GM12878 (cell line): ENCODE measurements at places on chromosomes 5 and 9. TPM values are rescaled to one million over a fixed set of nuclear protein-coding genes. Genes with fewer than 3 reads are reported as not detected.
A peak's percentile ranks its signal among the peaks of the same experiment; 100 is the strongest.

Gene PCDHB3
- not detected in 2 replicates for total RNA-seq

Gene UNC13B
- 0.15 and 0.19 TPM in 2 replicates for total RNA-seq

Gene SPATA6L
- 1.6 and 2.1 TPM in 2 replicates for total RNA-seq

Gene HAVCR2
- 5.2 and 6.5 TPM in 2 replicates for total RNA-seq

Gene FAXDC2
- total RNA-seq, result 0.32 and 0.38 TPM in 2 replicates

Gene SPATA31A3
- not detected in 2 replicates for total RNA-seq

Gene LTC4S
- 2.0 and 3.6 TPM in 2 replicates for total RNA-seq

Gene CARD6
- total RNA-seq, result 0.64 TPM in 2 replicates

DNA sequence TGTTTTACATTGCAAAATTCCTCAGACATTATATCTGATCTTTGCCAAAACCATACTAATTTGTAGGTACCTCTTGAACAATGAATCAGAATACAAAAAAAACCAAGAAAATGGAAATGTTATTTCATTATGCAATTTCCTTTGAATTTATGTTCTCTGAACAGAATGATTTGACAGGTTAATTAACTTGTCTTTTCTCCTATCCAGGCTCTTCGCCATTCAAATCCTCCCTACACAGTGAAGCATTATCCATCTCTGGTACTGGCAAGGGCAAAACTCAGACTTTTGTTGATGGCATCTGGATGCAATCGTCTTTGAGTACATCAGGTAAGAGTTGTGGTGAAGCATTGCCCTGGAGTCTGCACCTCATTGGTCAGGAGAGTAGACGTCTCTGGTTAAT lies 655.7 kb upstream of the ITGA1 start:
- H3K27me3 ChIP-seq, result no peaks in the 10 kb centered on the region
- H3K36me3 ChIP-seq, result no peaks in the 10 kb centered on the region
- H3K4me1 ChIP-seq, result no peaks in the 10 kb centered on the region
- H3K4me3 ChIP-seq, result no peak overlapping the region
- DNase-seq, result no peak

GRCh38 chr9:133483611-133484010 lies 4.7 kb upstream of the SLC2A6 start:
- no peak overlapping the region for H3K4me3 ChIP-seq
- no peak overlapping the region for H3K27ac ChIP-seq
- DNase-seq, result no peak
- no peaks in the 10 kb centered on the region for H3K36me3 ChIP-seq

DNA sequence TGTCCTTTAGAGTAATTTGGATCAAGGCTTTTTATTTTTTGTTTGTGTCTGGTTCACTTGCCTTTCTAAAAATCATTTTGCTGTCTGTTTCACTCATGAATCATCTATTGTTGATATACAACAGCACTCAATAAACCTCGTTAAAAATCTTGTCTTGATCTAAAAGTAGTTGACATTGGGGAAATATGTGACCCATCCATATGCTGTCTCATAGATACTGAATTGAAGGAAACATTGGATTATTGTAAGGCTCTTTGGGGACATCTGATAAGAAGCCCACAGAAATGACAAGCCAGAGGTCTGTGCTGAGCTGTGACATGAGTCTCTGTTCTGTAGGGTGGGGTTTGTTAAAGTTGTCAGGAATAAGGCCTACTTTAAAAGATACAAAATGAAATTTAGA lies 208.0 kb downstream of the PDZD2 start:
- DNase-seq, result no peak
- no peak overlapping the region for H3K27ac ChIP-seq
- no peak overlapping the region for H3K4me3 ChIP-seq
- no peaks in the 10 kb centered on the region for H3K4me1 ChIP-seq
- no peaks in the 10 kb centered on the region for H3K36me3 ChIP-seq
- no peaks in the 10 kb centered on the region for H3K27me3 ChIP-seq

DNA sequence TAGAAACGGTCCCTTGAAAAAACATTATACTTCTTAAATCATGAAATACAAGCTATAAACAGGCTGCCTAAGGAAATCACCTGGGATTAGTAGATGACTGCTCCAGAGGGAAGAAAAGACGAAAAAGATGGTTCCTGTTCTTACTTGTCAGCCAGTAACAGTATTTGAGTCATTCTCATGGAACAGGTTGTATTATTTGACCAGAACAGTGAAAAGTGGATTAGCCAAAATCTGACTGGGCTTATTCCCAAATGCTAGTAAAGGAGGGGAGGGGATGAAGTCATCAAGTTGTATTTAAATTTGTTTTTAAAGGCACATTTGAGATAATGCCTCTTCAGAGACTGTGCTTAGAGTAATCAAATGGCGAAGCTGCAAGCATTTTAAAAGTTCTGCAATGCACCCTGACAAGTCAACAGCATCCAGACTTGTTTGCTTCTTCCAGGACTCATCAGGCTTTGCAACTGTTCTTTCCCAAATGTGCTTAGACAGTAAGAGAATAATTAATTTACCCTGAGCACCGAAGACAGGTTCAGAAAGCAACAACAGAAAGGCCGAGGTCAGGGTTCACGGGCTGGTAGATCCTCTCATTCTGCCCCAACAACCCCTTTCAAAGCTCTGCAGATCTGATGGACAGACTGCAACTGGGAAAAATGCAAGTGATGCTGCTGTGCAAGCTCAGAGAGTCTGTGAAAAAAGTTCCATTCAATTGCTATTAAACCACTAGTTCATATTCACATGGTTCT lies 800.6 kb downstream of the KCTD16 start:
- no peak overlapping the region for H3K4me3 ChIP-seq
- DNase-seq, result no peak
- H3K4me1 ChIP-seq, result no peaks in the 10 kb centered on the region
- H3K27me3 ChIP-seq, result no peaks in the 10 kb centered on the region
- no peaks in the 10 kb centered on the region for H3K36me3 ChIP-seq

DNA sequence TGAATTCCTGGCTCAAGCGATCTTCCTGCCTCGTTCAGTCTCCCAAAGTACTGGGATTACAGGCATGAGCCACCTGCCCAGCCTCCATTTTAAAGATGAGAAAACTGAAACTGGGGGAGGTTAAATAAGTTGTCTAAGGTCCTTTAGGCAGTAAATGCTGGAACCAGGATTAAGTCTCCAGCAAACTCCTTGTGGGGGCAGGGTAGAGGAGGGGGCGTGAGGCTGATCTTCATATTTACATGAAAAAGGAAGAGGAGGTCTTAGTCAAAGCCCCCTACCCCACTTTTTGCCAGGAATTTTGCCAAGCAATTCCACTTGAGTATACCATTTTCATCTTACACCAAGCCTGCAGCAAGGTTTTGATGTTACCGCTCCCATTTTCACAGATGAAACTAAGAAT lies 76.6 kb upstream of the NR4A3 start:
- no peak for DNase-seq
- H3K27ac ChIP-seq, result no peak overlapping the region
- no peak overlapping the region for H3K4me3 ChIP-seq
- H3K36me3 ChIP-seq, result no peaks in the 10 kb centered on the region
- H3K4me1 ChIP-seq, result no peaks in the 10 kb centered on the region

DNA sequence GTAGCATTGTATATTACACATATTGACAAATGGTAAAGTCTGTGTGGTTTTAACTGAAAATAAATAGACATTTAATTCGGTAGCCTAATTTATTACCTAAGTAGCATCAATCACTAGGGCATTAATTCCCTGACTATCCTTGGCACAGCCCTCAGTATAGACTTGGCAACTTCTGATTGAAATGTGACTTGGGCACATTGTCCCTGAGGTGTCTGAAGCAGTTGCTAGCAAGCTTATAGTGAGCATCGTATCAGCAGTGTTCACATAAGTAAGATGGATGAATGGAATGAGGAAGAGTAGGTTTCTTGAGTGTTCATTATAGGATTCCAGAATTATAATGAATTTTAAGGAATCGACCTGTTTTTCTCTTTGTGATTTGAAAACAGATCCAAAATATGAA lies 16.1 kb downstream of the LURAP1L start:
- no peak for DNase-seq
- H3K27ac ChIP-seq, result no peak overlapping the region
- H3K36me3 ChIP-seq, result no peaks in the 10 kb centered on the region
- H3K4me3 ChIP-seq, result no peak overlapping the region
- H3K27me3 ChIP-seq, result no peaks in the 10 kb centered on the region
- H3K4me1 ChIP-seq, result no peaks in the 10 kb centered on the region

DNA sequence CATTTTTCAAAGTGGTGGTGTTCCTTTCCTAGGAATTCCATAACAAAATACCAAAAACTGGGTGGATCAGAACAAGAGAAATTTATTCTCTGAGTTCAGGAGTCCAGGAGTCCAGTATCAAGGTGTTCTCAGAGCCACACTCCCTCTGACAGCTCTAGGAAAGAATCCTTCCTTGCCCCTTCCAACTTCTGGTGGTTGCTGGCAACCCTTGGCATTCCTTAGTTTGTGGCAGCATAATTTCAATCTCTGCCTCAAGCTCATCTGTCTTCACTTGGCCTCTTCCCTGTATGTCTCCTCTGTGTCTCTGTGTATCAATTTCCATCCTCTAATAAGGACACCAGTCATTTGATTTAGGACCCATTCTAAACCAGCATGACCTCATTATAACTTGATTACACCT lies 243.7 kb downstream of the MPDZ start:
- H3K4me1 ChIP-seq, result no peaks in the 10 kb centered on the region
- H3K27ac ChIP-seq, result no peak overlapping the region
- no peak overlapping the region for H3K4me3 ChIP-seq
- DNase-seq, result no peak
- no peaks in the 10 kb centered on the region for H3K27me3 ChIP-seq
- H3K36me3 ChIP-seq, result no peaks in the 10 kb centered on the region

DNA sequence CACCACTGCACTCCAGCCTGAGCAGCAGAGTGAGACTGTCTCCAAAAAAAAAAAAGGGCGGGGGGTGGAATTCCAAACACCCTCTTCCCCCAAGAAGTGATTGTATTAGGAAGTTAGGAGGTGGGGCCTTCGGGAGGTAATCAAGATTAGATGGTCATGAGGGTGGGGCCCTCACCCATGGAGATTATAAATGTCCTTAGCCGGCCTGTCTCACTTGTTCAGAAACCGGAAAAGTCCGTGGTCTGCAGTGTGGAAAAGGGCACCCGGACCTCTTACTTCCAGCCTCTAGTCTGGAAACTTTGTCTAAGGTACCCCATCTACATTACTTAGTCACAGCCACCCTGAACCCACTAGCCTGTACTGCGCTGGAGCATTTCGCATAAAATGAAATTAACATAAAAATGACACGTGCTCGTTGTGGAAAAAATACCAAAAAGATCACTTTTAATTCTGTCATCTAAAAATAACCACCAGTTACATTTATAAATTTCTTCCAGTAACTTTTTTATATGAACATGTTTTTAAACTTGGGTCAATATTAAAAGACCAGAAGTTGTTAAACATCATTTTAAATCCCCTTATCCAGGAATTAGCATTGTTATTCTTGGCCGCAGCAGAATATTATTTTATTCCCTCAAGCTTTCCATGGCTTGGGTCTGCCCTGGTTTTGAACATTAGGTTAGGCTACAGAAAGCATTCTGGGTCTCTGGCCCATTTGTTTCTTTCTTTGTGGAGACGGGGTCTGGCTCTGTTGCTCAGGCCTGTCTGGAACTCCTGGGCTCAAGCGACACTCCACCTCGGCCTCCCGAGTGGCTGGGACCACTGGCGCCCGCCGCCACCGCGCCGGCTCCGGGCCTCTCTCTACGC lies 1.2 kb upstream of the CKS2 start:
- peak overlapping the region; percentile 90 for H3K4me3 ChIP-seq
- no peaks in the 10 kb centered on the region for H3K27me3 ChIP-seq
- no peaks in the 10 kb centered on the region for H3K36me3 ChIP-seq
- no peak for DNase-seq
- H3K4me1 ChIP-seq, result peaks cover 2% of the 10 kb centered on the region

GRCh38 chr9:132192728-132193127 lies 30.9 kb downstream of the NTNG2 start:
- H3K4me1 ChIP-seq, result no peaks in the 10 kb centered on the region; the same call in 1 of the 2 replicates
- no peaks in the 10 kb centered on the region for H3K36me3 ChIP-seq
- no peak overlapping the region for H3K4me3 ChIP-seq
- H3K27ac ChIP-seq, result no peak overlapping the region
- H3K27me3 ChIP-seq, result no peaks in the 10 kb centered on the region; the same call in 1 of the 2 replicates

DNA sequence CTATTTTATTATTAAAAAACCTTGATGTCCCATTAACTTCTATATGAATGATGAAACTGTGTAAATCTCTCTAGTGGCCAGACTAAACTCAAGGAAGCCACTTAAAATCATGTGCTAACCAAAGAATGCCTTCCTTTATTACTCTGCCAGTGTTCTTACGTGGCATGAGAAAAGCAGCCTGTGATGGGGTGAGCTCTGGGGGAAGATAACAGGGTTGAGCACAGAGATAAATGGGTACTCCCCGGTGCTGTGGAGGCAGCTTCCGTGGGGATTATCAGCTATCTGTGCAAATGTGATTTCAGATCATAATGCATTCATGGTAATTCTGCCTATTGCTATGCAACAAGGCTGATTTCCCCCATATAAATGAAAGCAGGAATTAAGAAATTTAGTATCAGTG lies 181.3 kb downstream of the CAVIN4 start:
- H3K4me1 ChIP-seq, result no peaks in the 10 kb centered on the region
- no peak overlapping the region for H3K27ac ChIP-seq
- no peak overlapping the region for H3K4me3 ChIP-seq
- DNase-seq, result no peak
- H3K27me3 ChIP-seq, result no peaks in the 10 kb centered on the region

- H3K4me1 ChIP-seq, result no peaks in the 10 kb centered on the region
- no peak overlapping the region for H3K4me3 ChIP-seq
- H3K27me3 ChIP-seq, result no peaks in the 10 kb centered on the region
- no peak overlapping the region for H3K27ac ChIP-seq
These were observed 11.0 kb downstream of the CDH10 start for GRCh38 chr5:24633715-24634325.

- H3K27me3 ChIP-seq, result no peaks in the 10 kb centered on the region
- no peak overlapping the region for H3K27ac ChIP-seq
- no peak for DNase-seq
- H3K4me1 ChIP-seq, result no peaks in the 10 kb centered on the region
- H3K36me3 ChIP-seq, result no peaks in the 10 kb centered on the region
These were observed 22.0 kb downstream of the THBS4 start for GRCh38 chr5:80057099-80057498.

DNA sequence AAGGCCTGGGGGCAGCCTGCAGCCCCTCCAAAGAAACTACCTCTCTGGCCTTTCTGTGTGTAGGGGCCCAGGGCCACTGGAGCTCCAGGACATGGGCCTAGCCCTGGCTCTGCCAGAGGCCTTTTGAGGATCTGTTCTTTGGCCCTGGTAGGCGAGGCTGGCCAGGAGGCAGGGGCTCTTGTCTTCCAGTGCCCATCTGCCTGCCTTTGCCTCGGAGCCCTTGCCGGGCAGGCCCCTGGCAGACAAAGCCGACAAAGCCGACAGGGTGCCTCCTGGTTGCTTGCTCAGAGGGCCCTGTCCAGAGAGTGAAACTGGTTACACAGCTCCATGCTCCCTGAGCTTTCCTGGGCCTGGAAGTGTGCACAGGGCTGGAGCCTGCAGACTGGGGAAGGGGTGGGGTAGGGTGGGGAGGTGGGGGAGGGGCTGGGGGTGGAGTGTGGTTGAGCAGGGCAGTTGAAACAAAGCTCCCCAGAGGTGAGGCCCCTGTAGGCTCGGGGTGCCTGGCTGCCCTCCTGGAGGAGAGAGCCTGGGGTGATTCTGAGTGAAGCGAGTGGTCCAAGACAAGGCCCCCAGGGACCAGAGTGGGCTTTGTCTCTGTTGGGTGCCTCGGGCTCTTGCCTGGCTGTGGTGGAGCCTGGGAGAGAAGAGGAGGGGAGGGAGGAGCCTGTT lies 29.3 kb downstream of the PTPA start:
- H3K4me1 ChIP-seq, result peaks cover 43% of the 10 kb centered on the region
- H3K27ac ChIP-seq, result peak overlapping the region; percentile 100
- peak overlapping the region; percentile 62 for H3K4me3 ChIP-seq
- DNase-seq, result no peak
- peaks cover 26% of the 10 kb centered on the region for H3K36me3 ChIP-seq
